CD4-positive, alpha-beta T cell (primary cell): ENCODE measurements at places on chromosomes 7 and 10. TPM values are rescaled to one million over a fixed set of nuclear protein-coding genes. Genes with fewer than 3 reads are reported as not detected.

- H3K27me3 ChIP-seq = no peaks in the 10 kb centered on the region
- H3K4me3 ChIP-seq = no peak overlapping the region
- H3K4me1 ChIP-seq = no peaks in the 10 kb centered on the region
- DNase-seq = no peak
- H3K36me3 ChIP-seq = peaks cover 7% of the 10 kb centered on the region
Measured at GRCh38 chr10:88943778-88944177, 8.8 kb downstream of the ACTA2 start.

DNA sequence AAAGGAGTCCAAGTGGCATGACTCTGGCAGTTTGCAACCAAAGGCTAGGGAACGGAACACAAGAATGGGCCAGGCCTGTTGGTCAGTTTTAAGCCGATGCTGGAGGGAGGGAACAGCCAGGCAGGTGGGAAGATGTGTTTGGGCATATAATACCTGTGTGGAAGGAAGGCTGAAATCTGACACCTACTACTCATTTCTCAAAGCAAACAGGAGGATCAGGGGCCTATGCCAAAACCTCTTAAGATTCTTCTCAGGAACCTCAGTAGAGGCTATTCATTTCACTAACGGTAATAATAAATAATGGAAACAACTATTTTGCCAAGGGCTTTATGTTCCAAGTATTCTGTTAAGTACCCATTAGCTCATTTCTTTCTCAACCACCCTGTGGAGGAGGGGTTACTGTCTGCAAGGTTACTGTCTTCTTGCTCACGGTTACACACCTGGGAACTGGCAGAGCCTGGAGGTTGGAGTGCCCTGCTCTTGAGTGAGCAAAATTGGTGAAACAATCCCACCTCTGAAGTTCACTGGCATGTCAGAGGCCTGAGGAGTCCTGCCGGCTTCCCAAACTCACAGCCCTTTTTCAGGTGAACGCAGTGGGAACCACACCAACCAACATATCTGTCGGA lies 35.5 kb downstream of the GOT1 start:
- peaks cover 4% of the 10 kb centered on the region for H3K4me1 ChIP-seq
- no peaks in the 10 kb centered on the region for H3K27me3 ChIP-seq
- no peak overlapping the region for H3K27ac ChIP-seq
- DNase-seq = no peak

- H3K4me1 ChIP-seq = no peaks in the 10 kb centered on the region
- no peaks in the 10 kb centered on the region for H3K27me3 ChIP-seq
- no peaks in the 10 kb centered on the region for H3K36me3 ChIP-seq
Measured at GRCh38 chr7:16044645-16045044, 358.2 kb upstream of the MEOX2 start.

DNA sequence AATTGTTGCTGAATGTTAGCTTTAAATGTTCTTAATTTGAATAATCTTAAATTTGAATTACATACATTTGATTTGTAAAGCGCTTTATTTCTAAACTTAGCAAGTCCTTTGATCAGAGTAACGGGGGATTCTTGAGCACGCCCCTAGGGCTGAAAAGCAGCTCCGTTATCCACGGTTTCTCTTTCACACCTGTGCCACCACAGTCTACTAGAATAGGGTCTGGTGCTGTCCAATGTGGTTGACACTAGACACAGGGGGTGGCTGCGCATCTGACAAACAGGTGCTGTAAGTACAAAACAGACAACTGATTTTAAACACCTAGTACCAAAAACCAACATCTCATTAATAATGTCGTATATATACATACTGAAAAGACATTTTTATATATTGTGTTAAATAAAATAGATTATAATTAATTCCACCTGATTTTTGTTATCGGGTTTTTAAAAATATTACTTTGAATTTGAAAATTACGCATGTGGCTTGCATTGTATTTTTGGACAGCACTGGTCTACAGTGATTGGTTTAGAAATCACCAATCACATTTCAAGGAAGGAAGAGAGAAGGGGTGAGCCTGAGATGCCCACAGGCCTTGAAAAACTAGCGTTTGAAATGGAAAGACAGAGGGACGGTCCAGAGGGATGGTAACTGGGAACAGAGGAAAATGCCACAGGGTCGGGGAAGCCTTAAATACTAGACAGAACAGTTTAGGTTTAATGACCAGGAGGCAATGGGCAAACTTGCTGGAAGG lies 7.3 kb downstream of the SEPHS1 start:
- H3K36me3 ChIP-seq = peaks cover 22% of the 10 kb centered on the region
- H3K27me3 ChIP-seq = no peaks in the 10 kb centered on the region
- no peak for DNase-seq
- peaks cover 11% of the 10 kb centered on the region for H3K4me1 ChIP-seq
- H3K4me3 ChIP-seq = peak overlapping the region; percentile 13

DNA sequence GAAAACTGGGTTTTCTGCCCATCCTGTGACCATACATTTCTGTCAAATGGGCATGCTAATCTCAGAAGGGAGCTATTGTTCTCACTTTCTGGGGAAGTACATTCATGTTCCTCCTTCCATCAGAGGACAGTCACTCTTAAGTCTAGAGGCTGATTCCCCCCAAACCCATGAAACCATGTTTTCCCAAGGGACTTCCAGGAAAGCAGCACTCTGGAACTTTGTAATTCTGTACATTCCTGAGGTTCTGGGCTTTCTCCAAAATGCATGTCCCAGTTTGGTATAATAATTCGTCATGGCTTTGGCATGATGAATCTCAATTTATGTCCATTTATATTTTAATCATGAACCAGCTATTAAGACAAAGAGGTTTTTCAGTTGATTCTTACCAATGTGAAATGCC lies 688.1 kb downstream of the LRMDA start:
- no peaks in the 10 kb centered on the region for H3K27me3 ChIP-seq
- no peak overlapping the region for H3K27ac ChIP-seq
- H3K36me3 ChIP-seq = no peaks in the 10 kb centered on the region
- H3K4me3 ChIP-seq = no peak overlapping the region
- no peak for DNase-seq
- H3K4me1 ChIP-seq = no peaks in the 10 kb centered on the region

DNA sequence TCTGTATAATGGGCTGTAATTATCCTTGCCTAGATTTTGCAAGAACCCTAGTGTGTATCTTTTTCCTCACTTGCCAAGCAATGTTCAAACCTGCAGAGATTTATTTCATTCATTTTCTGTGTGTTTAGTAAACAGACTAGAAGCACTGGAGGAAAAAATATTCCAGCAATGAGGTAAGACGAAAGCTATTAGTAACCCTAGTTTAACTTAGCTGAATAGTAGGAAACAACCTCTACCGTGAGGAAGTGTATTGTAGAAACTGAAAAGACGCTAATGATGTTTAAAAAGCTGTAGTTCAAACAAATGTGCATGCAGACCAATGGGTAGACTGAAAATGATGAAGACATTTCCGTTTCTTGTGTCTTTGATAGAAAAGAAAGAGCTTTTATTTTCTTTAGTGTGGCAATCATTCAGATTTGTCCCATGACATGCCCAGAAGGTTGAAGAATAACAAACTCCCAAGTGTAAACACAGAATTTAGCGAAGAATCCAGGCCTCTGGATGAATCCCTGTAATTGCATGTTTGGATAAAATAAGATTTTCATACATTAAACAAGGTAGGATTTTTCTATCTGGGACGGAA lies 20.7 kb downstream of the CAV1 start:
- H3K27ac ChIP-seq = no peak overlapping the region
- H3K27me3 ChIP-seq = no peaks in the 10 kb centered on the region
- H3K4me3 ChIP-seq = no peak overlapping the region

GRCh38 chr10:127347202-127347959 lies 151.0 kb upstream of the INSYN2A start:
- no peak overlapping the region for H3K4me3 ChIP-seq
- no peaks in the 10 kb centered on the region for H3K4me1 ChIP-seq
- H3K27me3 ChIP-seq = peaks cover 5% of the 10 kb centered on the region
- H3K27ac ChIP-seq = no peak overlapping the region
- DNase-seq = peak; percentile 17
- H3K36me3 ChIP-seq = no peaks in the 10 kb centered on the region

DNA sequence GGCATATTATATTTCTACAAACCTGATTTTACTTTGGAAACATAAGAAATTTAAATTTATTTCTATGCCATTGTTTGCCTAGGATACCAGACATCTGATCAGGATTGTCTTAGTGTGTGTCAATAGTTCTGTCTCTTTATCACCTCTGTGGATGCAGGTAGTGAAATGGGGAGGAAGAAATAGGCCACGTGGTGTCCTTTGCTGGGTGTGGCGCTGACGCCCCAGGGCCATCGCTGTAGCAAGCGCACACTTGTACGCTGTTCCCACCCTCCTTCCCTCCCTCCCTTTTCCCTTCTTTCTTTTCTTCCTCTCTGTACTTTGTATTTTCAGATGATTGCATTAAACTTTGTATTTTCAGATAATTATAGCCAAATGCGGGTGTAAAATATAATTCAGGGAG lies 5.0 kb downstream of the DOCK1 start:
- no peak overlapping the region for H3K27ac ChIP-seq
- no peaks in the 10 kb centered on the region for H3K36me3 ChIP-seq
- no peaks in the 10 kb centered on the region for H3K4me1 ChIP-seq
- no peak for DNase-seq
- H3K27me3 ChIP-seq = peaks cover 6% of the 10 kb centered on the region

GRCh38 chr10:14731875-14732512 lies 42.7 kb downstream of the FAM107B start:
- no peaks in the 10 kb centered on the region for H3K4me1 ChIP-seq
- no peaks in the 10 kb centered on the region for H3K36me3 ChIP-seq
- no peak overlapping the region for H3K27ac ChIP-seq
- H3K4me3 ChIP-seq = no peak overlapping the region
- DNase-seq = no peak

GRCh38 chr10:103746598-103746997 lies 108.8 kb downstream of the SH3PXD2A start:
- H3K36me3 ChIP-seq = no peaks in the 10 kb centered on the region
- H3K27me3 ChIP-seq = no peaks in the 10 kb centered on the region
- no peak overlapping the region for H3K27ac ChIP-seq
- H3K4me1 ChIP-seq = peaks cover 43% of the 10 kb centered on the region
- H3K4me3 ChIP-seq = no peak overlapping the region

DNA sequence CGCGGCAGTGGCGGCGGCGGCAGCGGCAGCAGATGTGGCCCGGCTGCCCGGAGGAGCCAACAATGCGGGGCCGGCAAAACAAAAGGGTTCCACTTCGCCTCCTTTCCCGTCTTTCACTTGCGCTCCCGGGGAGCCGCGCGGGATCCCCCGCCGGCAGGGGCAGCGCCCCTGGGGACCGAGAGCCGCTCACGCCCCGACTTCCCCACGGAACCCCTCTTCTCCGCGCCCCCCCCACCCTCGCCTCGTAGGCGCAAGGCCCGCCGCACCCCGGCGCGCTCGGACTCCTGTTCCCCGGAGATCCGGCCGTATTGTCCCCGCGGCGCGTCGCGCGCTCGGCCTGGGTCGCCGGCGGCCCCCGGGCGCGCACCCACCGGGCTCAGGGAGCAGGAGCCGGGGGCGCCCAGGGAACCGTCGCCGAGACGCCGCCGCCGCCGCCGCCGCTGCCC lies 854 bp downstream of the CTBP2 start:
- no peak overlapping the region for H3K27ac ChIP-seq
- H3K27me3 ChIP-seq = peaks cover 64% of the 10 kb centered on the region
- peaks cover 3% of the 10 kb centered on the region for H3K4me1 ChIP-seq
- DNase-seq = no peak

GRCh38 chr10:104045151-104046089 lies 40.3 kb downstream of the COL17A1 start:
- H3K4me1 ChIP-seq = no peaks in the 10 kb centered on the region
- no peak overlapping the region for H3K27ac ChIP-seq
- no peaks in the 10 kb centered on the region for H3K27me3 ChIP-seq
- H3K4me3 ChIP-seq = no peak overlapping the region
- DNase-seq = no peak
- H3K36me3 ChIP-seq = no peaks in the 10 kb centered on the region

- no peak for DNase-seq
- H3K27me3 ChIP-seq = no peaks in the 10 kb centered on the region
- H3K27ac ChIP-seq = no peak overlapping the region
- H3K36me3 ChIP-seq = no peaks in the 10 kb centered on the region
- no peak overlapping the region for H3K4me3 ChIP-seq
Measured at GRCh38 chr7:96441436-96442084, 119.7 kb upstream of the SLC25A13 start.

DNA sequence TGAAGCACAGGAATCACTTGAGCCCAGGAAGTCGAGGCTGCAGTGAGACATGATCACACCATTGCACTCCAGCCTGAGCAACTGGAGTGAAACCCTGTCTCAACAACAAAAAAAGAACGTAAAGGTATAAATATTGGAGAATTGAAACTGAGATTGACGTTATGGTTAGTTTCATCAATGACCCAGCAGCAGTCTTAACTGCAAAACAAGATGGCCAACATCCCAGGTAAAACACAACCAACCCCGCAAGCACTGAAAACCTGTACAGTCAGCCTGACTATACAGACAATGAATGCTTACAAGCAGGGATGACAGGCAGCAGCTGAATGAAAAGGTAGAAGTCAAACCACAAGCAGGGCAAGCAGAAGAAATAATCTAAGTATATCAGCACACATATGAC lies 34.7 kb downstream of the WAPL start:
- H3K27me3 ChIP-seq = no peaks in the 10 kb centered on the region
- DNase-seq = no peak
- peaks cover 3% of the 10 kb centered on the region for H3K4me1 ChIP-seq
- H3K36me3 ChIP-seq = peaks cover 42% of the 10 kb centered on the region

- no peak overlapping the region for H3K4me3 ChIP-seq
- H3K27me3 ChIP-seq = no peaks in the 10 kb centered on the region
- H3K36me3 ChIP-seq = no peaks in the 10 kb centered on the region
- H3K4me1 ChIP-seq = no peaks in the 10 kb centered on the region
- DNase-seq = no peak
Measured at GRCh38 chr7:45980181-45980905, 59.3 kb upstream of the IGFBP3 start.

DNA sequence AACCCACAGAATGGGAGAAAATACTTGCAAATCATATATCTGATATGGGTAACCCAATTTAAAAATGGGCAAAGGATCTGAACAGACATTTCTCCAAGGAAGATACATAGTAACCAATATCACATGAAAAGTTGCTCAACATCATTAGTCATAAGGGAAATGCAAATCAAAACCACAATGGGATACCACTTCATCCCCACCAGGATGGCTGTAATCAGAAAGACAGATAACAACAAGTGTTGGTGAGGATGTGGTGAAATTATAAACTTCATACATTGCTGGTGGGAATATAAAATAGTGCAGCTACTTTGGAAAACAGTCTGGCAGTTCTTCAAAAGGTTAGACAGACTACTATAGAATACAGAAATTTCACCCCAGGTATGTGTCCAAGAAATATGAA lies 19.3 kb downstream of the AOC1 start:
- no peak overlapping the region for H3K27ac ChIP-seq
- peaks cover 6% of the 10 kb centered on the region for H3K27me3 ChIP-seq
- peaks cover 10% of the 10 kb centered on the region for H3K4me1 ChIP-seq
- no peaks in the 10 kb centered on the region for H3K36me3 ChIP-seq

- no peaks in the 10 kb centered on the region for H3K27me3 ChIP-seq
- H3K27ac ChIP-seq = no peak overlapping the region
- no peak overlapping the region for H3K4me3 ChIP-seq
- H3K4me1 ChIP-seq = no peaks in the 10 kb centered on the region
- peak; percentile 15 for DNase-seq
Measured at GRCh38 chr10:124106241-124106879, 13.0 kb upstream of the CHST15 start.

GRCh38 chr10:34010891-34011290 lies 676.4 kb upstream of the NRP1 start:
- no peaks in the 10 kb centered on the region for H3K36me3 ChIP-seq
- H3K4me3 ChIP-seq = no peak overlapping the region
- no peak for DNase-seq
- no peaks in the 10 kb centered on the region for H3K27me3 ChIP-seq
- H3K27ac ChIP-seq = no peak overlapping the region

The HOXA2 gene
- total RNA-seq = not detected

The ABCC2 gene
- total RNA-seq = 3.4 TPM

The DLX5 gene
- total RNA-seq = not detected

The PRKAR2B gene
- 0.41 TPM for total RNA-seq

The FFAR4 gene
- not detected for total RNA-seq

The HKDC1 gene
- 4.5 TPM for total RNA-seq

The ZMIZ1 gene
- total RNA-seq = 14.6 TPM

The ZNF727 gene
- total RNA-seq = 0.58 TPM

The UCN3 gene
- total RNA-seq = not detected
